ENCODE measurements at places on chromosomes 1 and 21.

- peak; percentile 65 for DNase-seq
These were observed at the start of gene KCNH1 for GRCh38 chr1:211133836-211134669. TSS of gene KCNH1 (minus strand) at chr1:211134148. CDS start at chr1:211133945, 203 bp downstream.

GRCh38 chr21:15744926-15745325, 15.1 kb downstream of the USP25 start:
- DNase-seq = no peak

GRCh38 chr1:31790140-31790539, 25.7 kb downstream of the SPOCD1 start:
- DNase-seq = no peak

GRCh38 chr1:155978325-155978972, at the start of gene ARHGEF2:
TSS of gene ARHGEF2 (minus strand) at chr1:155978547. CDS start at chr1:155978427, 120 bp downstream.
- DNase-seq = peak; percentile 71

GRCh38 chr1:214525535-214526019, 25.8 kb downstream of the PTPN14 start:
- DNase-seq = no peak

DNA sequence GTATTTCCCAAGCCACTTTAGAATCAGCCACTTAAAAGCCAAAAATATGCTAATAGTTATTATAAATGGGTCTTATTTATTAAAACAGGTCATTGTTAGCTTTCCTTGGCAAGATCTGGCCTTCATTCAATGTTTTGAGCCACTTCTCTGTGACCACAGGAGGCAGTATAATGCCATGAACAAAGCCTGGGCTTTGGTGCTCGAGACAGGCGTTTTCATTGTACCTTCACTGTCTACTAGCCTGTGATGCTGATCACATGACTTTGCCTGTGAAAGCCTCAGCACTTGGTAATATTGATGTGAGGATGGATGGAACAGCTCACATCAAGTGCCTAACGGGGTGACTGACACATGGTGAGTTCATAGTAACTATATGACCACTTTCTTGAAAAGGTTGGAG, 217.0 kb downstream of the RWDD3 start:
- DNase-seq = no peak

GRCh38 chr1:235834620-235835019, 32.1 kb downstream of the LYST start:
- DNase-seq = no peak
